ENCODE measurements at places on chromosomes 1 and 21.
A peak's percentile ranks its signal among the peaks of the same experiment; 100 is the strongest.

- DNase-seq: no peak
Measured at GRCh38 chr1:201022820-201023516, 546 bp downstream of the KIF21B start.

- DNase-seq: no peak
Measured at GRCh38 chr1:161173711-161174110, 3.6 kb downstream of the B4GALT3 start.

GRCh38 chr1:25861316-25862286, 2.3 kb upstream of the AUNIP start:
- DNase-seq: no peak

GRCh38 chr1:8021676-8022266, 4.3 kb downstream of the ERRFI1 start:
- no peak for DNase-seq

DNA sequence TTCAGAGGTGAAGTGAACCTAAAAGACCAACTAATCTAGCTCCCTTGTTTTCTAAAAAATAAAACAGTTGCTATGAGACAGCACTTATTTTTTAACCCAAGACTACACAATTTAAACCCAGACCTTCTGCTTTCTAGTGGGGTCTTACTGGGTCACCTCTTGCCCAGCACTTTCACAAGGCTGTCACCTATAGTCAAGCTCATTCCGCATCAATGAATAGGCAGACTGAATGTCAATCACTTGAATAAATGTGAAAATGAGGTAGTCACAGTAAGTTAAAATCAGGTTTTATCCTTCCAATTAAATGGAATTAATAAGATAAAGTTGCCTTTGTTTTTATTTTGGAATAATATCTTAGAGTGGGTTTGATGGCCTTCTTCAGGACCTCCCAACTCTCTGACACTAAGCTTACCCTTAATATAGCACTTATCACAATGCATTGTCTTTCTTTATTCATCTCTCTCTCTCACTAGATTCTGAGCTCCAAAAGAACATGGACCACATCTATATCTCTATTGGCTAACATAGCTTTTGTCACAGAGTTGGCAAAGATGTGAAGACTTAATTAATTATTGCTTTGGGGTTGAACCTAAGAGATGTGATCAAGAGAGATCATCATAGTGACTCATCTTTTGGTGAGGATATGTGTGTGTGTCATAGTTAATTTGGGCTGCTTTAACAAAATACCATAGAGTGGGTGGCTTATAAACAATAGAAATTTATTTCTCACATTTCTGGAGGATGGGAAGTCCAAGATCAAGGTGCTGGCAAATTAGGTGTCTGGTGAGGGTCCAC, 248.7 kb upstream of the DAB1 start:
- DNase-seq: no peak

DNA sequence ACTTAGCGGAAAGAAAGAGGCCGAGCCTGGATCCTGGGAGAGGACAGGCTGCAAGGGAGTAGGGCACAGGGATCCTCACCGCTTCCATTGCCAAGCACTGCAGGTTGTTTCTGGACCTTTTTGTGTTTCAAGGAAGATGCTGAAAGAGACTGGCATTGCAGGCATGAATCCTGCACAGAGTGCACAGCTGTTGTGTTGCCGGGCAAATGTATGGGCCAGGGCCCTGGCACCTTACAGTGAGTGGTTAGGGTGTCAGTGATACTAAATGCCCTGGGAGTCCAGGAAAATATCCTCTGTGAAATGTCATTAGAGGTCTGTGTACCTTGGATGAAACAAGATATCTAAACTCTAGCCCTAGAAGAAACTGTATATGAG, 145.5 kb upstream of the FGGY start:
- no peak for DNase-seq

DNA sequence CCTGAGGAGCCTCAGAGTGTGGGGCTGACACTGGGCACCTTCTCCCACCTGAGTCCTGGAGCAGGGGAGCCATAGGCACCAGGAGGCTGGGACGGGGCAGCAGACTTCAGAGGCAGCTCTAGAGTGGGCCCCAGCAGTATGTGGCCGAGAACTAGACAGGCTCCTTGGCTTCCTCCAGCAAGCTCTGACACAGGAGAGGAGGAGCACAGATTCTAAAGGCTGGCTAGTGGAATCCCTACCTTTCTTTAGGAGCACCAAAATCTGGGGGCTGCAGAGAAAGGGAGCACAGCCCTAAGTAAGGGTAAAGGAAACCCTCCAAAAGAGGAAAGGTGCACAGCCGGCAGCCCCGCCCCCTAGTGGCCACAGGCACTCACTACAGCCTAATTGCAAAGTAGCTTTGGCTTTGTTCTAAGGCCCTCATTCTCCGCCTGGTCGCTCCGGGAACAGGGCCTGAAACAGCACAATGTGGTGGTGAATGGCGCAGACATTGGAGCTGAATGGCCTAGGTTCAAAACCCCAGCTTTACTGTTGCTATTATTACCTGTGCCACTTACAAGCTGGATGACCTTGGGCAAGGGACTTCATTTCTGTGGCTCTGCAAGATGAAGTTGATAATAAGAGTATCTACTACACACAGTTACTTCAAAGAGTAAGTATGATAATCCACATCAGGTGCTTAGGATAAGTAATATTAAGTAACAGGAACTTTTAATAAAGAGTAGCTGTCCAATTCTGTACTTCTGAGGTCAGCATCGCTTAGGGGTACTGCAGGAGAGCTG, 8.8 kb upstream of the GUCA2A start:
- no peak for DNase-seq

GRCh38 chr1:158943059-158943458, 11.7 kb downstream of the PYHIN1 start:
- no peak for DNase-seq

GRCh38 chr21:26969971-26970725, 3.3 kb upstream of the ADAMTS5 start:
- no peak for DNase-seq

DNA sequence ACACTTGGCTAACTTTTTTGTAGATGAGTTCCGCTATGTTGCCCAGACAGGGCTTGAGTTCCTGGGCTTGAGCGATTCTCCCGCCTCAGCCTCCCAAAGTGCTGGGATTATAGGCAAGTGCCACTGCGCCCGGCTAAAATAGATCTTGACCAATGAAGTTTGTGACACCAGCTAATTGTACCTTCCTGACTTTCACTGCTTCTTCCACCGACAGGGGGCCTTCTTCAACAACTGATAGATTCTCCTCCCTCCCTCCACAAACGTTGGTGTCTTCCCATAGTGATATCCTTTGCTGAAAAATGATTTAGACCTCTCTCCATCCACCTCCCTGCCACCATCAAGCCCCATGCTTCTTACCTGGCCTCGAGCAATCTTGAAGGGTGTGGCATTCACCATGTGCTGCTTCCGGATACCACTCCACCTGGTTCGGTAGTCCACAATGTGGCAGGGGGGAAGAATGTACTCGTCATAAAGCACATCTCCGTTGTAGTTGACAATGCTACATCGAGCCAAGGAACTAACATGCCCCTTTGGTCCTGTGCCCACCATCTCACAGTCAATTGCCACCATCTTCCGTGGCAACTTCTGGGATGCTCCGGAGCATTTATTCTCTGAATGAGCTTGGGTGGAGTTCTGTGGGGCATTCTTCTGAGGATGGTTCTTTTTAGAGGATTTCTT, 1.6 kb upstream of the METTL25B start:
- DNase-seq: no peak

DNA sequence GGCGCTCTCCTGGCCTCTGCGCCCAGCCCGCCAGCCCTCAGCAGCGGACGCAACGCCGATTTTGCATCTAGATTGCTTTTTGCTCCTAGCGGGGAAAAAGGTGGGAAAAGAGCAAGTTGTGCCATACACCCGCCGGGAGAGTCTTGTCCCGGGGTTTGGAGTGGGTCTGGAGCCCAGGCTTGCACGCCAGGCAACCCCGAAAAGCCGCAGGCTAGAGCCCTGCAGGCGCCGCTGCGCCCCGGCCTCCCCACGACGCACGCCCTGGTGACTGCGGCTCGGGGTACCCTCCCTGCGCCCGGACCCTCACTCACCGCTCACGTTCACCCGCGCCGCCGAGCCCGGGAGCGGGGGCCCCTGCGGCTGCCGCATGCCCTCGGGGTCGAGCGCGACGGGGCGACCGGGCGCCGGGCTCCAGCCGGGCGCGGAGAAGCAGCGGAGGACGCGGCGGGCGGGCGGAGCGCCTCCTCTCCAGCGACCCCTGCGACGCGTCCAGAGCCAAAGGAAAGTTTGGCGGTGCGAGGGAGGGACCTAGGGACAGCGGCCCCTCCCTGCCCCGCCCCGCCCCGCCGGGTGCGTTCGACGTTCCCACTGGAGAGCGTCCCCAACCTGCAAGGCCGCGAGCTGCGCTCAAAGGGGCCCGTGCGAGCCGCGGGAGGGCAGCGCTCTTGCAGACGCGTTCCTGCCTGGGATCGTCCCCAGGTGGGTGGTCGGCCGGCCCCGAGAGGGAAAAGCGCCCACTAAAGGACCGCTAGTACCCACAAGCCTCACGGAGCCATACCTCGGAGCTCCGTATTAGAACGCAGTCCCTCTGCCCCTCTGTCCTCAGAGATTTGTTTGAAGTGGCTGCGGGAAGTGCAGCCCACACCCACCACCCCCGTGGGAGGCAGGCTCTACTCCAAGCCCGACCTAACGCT, at the start of gene LPAR3:
LPAR3 (minus strand) TSS at position 502 of the 914 bp plus-strand sequence. CDS start 27,086 bp downstream, outside the sequence.
- peak; percentile 14 for DNase-seq

Data from DMS79 (cell line).